ENCODE measurements at places on chromosomes 16 and 17.

- DNase-seq = no peak
Measured at GRCh38 chr16:72940886-72941285, 107.0 kb downstream of the ZFHX3 start.

DNA sequence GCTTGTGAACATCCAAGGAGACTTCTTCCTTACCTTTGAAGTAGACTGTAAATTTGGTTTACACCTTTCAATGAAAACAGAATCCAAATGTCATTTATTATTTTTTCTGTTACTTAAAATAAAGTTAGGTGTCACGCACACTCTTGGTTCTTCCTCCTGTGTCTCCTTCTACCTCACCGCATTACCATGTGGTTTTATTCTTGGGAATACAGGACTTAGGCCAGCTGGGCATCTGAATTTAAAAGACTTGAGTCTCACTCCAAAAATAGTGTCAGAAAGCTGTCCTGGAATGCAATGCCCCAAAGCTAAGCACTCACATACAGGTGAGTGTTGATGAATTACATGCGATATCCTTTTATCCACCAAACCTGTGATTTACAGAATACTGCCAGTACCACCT, 66.4 kb downstream of the MAF start:
- no peak for DNase-seq

GRCh38 chr17:7022781-7023571, at the start of gene BCL6B:
BCL6B (plus strand) TSS chr17:7023050; CDS start chr17:7023672, 622 bp downstream.
- DNase-seq = no peak

GRCh38 chr17:70956726-70957125, 787.4 kb downstream of the KCNJ2 start:
- no peak for DNase-seq

GRCh38 chr17:8121681-8122421, 2.1 kb downstream of the HES7 start:
- DNase-seq = no peak

DNA sequence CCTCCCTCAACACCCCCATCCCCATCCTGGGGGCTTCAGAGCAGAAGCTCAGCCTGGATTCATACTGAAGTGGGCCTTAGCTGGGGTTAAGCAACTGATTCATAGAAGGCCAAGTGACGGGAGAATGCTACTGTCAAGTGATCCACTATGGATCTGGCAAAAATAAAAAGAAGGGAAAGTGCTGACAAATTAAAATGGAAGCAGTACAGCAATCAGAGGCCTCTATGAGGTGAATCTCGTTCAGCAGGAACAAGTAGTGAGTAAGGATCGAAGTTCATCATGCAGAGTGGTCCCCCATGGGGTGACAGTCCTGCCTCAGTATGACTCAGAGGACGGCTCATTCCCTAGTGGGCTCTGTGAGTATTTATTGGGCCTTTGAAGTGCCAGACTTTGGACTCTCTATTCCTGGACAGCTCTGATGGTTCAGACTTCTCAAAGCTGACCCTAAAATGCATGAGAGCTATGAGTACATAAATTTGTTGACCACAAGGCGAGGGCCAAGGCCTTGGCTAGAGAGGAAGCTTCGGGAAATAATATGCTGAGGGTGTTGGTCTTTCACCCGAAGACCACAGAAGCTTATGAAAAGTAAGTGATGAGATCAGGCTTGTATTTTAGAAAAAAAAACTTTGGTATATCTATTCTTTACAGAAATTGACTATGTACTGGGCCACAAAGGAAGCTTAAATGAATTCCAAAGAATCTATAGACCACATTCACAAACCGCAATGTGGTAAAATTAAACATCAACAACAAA, 5.3 kb upstream of the NSMCE1 start:
- peak; percentile 57 for DNase-seq

DNA sequence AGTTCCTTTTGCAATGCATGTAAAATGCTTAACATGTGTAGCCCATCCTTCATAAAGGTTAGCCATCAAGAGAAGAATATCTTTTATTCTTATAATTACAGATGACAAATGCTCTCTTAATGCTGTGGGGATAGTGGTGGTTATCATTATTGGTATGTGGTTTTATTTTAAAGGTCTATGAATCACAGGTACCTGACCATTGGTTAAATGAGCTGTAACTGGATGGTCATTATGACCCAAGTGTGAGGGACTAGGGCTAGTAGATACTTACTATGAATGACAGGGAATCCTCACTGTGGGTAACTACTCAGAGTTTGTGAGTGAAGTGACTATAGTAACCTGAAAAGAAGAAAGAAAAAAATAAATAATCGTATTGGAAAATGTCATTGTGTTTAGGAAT, 78.8 kb downstream of the CDRT15 start:
- no peak for DNase-seq

Measured in CD4-positive, alpha-beta T cell (primary cell).